ENCODE measurements at places on chromosomes 5 and 9.

- DNase-seq, result no peak
Observed at GRCh38 chr9:27475057-27475595, 49.0 kb upstream of the IFNK start.

DNA sequence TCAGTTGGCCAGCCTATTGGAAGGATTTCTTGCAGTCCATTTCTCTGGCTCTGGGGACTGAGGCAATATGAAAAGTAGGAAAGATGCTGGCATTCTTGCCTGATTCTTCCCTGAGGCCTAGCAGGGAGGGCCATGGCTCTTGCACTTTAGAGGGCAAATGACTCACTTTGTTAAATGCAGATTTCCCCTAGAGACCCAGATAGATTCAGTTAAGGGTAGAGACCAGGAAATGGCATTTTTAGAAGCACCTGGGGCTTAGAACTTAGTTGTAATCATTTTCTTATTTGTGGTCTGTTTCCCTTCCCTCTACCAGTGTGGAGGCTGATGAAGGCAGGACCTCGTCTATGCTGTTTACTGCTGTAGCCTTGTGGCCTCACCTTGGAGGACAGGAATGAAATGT is 112.8 kb upstream of the NR3C1 start:
- DNase-seq, result peak; percentile 50

DNA sequence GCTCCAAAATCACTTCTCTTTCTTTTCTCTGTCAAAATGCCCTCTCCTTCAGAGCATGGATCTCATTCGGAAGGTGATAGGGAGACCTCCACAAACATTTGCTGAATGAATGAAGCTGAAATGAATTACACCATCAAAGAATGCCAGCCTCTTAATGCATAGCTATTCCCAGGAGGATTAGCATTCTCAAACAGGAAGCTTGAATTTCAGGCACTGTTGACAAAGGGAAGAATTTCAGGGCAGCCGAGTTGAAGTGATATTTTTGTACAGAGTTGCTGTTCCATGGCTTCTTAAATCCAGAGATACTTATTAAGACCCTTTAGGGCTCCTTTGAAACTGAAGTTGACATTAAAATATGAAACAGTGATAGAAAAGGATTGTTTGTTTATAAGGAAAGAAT is 18.8 kb downstream of the HBEGF start:
- DNase-seq, result peak; percentile 48

GRCh38 chr5:130923543-130924124 is 241.4 kb downstream of the HINT1 start:
- peak; percentile 65 for DNase-seq

DNA sequence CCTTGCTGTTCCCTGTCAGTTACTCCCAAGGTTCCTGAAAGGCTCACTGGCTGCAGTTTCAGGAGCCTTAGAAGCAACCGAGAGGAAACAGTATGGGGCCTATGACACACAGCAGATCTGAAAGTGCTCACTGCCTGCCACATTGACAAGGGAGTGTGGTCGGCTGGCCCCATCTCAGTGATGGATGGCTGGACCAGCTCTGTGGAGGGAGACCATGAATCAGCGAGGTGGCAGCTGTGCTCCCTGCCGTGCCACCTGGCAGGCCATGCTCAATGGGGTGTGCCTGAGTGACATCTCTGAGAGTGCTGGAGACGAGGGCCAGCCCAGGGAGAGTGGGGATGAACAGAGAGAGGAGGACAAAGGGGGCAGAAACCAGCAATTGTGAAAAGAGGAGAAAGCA is 49.1 kb downstream of the DOCK2 start:
- DNase-seq, result no peak

GRCh38 chr9:127608104-127608966 is 3.7 kb upstream of the STXBP1 start:
- DNase-seq, result peak; percentile 41

Data from fibroblast of mammary gland (primary cell).